CD4-positive, alpha-beta T cell treated with Interleukin-6 at 100 ng/mL for 8 hours (primary cell): ENCODE measurements at places on chromosomes 6 and 20.

DNA sequence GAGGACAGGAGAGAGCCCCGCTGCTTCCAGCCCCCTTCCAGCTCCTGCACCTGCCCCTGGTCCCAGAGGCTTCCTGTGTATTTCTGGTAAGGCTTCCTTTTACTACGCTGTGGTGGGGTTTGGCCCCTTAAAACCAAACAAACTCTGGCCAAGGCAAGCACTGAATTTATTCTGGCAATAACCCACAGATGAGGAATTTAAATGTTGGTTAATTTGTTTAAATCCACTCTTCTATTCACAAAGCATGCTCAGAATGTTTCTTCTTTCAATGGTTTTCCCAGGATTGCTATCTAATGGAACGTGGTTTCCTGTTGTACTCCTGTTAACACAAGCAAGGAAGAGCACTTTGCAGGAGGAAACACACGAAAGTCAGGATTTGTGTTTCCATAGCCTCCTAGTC, 236.5 kb upstream of the FOXQ1 start:
- no peak for DNase-seq

DNA sequence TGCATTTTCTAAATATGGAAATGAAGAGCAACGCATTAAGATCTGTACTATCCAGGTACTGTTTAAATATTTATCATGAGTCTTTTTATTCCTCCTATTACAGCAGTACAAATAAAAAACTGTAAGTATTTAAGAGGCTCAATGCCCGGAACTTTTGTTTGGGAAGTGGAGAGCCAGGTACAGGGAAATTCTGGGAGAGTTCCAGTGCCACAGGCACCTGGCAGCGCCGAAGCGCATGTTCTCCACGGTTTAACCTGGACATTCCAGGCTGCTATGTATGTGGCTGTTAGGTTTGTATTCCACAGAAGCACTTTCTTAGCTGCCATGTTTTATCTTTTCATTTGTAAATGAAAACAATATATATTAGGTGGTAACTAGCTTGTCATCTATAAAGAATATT, 81.7 kb downstream of the PREP start:
- DNase-seq = no peak

GRCh38 chr20:36093025-36093803, 61.3 kb upstream of the EPB41L1 start:
- DNase-seq = peak; percentile 7

DNA sequence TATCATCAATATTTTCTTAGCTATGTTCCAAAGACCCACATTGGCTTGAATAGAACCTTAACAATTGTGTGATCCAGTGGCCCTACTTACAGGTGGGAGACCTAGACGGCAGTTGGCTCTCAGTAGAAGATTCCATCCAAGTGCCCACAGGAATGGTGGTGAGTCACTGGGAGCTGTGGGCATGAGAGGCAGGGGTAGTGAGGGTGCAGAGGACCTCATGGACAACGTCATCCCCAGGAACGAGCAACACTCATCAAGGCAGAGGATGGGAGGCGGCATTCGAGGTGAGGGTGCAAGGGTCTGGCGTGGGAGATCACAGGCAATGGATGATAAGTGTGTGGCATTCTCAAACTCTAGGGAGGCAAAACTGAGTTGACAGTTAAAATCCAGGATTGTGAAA, 17.5 kb upstream of the SPO11 start:
- no peak for DNase-seq

- DNase-seq = no peak
These were observed 58.0 kb downstream of the BLOC1S5 start for GRCh38 chr6:8006208-8006607.

GRCh38 chr6:56223995-56224394, 23.4 kb downstream of the COL21A1 start:
- no peak for DNase-seq

GRCh38 chr6:159691133-159691962, 1.7 kb downstream of the SOD2 start:
- DNase-seq = peak; percentile 51

DNA sequence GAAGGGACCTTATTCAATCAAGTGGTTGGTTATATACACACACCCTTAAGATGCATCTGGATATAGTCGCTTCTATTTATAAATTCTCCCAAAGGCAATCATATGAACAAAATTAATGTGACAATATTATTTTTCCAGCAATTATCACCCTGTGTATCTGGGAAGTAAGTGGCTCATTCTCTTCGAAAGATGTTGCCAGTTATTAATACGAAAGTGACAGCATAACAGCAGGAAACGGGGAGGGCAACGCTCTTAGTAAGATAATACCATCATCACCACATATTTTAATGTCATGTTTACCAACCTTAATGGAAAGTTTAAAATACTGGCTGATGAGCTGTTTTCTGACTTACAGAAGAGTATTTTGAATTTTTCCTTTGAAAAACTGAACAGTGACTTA, 697.2 kb upstream of the AGPAT4 start:
- no peak for DNase-seq

DNA sequence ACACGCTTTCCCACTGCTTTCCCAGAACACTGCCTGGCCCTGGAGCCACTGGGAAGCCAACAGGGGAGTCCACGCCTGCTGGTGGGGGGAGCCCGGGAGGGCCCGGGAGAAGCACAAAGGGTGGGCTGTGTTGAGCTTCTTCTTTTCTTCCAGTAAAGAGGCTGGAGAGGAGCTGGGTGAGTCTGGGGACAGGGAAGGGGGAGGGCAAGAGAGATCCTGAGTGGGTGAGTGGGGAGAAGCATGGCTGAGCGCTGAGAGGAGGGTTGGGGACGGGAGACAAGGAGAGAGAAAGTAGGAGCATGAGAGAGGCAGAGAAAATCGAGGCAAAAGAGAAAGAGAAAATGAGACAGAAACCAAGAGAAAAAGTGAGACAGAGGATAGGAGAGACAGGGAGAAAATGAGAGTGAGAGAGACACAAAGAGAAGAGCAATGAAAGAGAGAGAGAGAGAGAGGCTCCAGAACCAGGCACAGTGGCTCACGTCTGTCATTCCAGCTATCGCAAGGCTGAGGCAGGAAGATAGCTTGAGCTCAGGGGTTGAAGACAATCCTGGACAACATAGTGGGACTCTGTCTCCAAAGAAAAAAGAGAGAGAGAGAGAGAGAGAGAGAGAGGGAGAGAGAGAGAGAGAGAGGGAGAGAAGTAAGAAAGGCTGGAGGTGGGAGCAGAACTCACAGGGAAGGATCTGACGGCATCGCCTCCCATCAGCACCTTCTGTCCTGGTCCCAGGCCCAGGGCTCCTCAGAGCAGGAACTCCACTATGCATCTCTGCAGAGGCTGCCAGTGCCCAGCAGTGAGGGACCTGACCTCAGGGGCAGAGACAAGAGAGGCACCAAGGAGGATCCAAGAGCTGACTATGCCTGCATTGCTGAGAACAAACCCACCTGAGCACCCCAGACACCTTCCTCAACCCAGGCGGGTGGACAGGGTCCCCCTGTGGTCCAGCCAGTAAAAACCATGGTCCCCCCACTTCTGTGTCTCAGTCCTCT, 2.0 kb downstream of the LST1 start:
- no peak for DNase-seq

GRCh38 chr6:109612268-109612667, 78.7 kb downstream of the AK9 start:
- no peak for DNase-seq

GRCh38 chr6:14984519-14984853, 261.4 kb upstream of the JARID2 start:
- no peak for DNase-seq

- no peak for DNase-seq
These were observed 92.1 kb downstream of the CDH26 start for GRCh38 chr20:60050193-60050947.

DNA sequence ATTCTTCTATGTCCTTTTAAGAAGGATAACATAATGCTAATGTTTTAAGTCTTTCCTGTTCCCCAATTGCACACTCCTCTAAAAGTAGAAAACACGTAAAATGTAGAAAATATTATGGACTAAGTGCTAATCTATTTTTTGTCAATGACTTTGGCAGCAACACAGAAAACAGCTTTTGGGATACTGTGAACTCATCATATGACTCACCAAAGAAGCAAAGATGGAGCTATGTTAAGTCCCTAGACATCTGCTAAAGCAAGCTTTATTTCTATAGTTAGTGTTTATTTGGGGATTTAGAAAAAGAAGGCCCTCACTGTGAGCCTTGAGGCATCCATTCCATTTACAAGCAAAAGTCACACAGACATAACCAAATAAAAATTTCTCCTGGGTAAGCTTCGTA, 23.0 kb downstream of the OPN5 start:
- DNase-seq = no peak

- no peak for DNase-seq
These were observed 530.5 kb upstream of the PTCHD4 start for GRCh38 chr6:48641544-48641943.

GRCh38 chr6:23650676-23651075, 475.3 kb upstream of the NRSN1 start:
- DNase-seq = no peak

DNA sequence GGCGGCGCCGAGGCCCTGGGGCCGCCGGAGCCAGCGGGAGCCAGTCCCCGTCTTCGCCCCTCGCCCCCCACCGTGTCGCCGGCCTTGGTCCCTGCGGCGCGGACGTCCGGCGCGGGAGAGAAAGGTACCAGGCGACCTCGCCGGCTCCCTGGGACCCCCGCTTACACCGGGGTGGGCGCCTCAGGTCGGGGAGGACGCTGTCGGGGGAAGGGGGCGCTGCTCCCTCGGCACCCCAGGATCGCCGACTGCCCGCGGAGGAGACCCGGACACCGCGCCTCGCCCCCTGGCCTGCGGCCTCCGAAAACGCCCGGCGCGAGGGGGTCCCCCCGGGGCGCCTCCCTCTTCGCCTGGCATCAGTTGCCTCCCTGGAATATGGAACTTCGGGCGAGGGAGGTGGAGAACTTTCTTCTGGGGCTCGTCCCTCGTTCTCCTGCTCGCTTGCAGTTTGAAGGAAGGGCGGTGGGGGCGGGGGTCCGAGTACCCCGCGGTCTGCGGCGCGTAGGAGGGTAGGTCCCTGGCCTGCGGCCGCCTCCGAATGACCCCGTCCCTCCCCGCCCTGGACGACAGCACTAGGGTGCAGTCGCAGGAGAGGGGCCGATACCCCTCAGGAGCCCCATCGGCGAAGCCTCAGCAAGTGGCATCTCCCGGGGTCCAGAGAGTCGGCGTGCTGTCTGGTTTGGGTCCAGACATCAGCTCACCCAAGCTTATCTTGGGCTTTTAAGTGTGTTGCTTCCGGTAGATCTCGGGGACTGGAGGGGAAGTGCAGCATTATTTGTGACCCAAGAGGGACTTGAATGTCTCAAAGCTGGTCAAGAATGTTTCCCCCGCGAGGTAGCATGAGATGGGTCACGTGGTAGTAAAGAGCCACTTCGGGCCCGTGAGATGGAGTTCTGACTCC, 549 bp downstream of the ANKRD6 start:
- peak; percentile 16 for DNase-seq

GRCh38 chr6:74073999-74074398, 378.0 kb downstream of the CD109 start:
- no peak for DNase-seq

- no peak for DNase-seq
These were observed 6.6 kb downstream of the NCOA3 start for GRCh38 chr20:47508278-47508677.

GRCh38 chr20:44089987-44090674, 96.9 kb downstream of the JPH2 start:
- DNase-seq = no peak

DNA sequence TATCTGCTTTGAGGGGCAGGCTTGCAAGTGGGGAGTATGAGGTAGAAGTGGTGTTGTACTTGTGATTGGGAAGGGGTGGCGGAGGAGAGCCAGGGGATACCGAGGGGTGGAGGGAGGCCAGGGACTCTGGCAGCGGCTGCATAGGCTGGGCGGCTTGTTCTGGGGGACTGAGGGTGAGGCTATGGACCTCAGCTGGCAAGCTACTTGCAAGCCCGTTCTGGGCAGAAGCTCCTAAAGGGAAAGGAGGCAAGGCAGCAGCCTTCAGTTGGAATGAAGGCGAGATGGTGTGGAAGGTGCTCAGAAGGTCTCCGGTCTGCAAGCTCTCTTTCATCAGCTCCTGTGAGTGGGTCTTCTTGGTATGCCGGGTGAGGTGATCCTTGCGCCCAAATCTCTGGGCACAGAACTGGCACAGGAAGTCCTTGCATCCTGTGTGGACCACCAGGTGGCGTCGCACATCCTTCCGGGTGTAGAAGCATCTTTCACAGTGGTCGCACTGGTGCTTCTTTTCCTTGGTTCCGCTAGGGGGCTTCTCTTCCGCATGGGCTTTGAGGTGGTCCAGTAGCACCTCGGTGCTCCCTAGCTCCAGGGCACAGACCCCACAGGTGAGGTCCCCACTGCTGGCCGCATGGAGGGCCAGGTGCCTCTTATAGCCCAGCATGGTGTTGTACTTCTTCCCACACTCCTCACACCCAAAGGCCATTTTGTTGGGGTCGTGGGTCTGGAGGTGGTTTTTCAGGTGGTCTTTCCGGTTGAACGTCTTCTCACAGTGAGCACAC, 66.0 kb downstream of the PLAGL1 start:
- DNase-seq = peak; percentile 36

DNA sequence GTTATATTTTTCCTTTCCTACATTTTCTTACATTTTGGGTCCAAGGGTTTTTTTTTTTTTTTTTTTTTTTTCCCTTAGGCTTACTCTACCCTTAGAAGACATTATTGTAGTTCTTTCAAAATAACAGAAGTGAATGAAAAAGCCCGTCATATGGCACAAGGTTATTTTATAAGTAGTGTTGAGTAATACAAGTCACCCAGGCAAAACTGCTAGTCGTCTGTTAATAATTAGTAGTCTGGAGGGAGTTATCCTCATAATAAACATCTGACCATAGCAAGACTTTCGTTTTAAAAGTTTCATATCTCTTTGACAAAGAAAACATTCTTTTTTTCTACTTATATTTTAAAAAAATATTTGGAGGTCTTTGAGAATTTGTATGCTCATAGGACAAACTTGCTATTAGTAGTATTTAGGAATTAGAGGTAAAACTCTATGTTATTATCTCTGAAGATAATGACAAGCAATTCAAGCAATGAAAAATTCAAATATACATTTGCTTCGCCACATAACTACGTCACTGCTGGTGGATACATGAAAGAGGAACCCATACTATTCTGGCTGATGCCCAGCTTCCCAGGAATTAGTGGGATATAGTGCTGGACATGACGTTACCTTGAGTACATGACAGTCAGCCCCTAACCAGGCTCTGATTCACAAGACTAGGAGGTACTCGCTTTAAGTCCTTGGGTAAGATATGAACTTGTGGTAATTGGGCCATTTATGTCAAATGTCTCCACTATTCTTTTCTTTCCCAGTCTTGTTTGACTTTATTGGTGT, 532.8 kb downstream of the GRIK2 start:
- no peak for DNase-seq

DNA sequence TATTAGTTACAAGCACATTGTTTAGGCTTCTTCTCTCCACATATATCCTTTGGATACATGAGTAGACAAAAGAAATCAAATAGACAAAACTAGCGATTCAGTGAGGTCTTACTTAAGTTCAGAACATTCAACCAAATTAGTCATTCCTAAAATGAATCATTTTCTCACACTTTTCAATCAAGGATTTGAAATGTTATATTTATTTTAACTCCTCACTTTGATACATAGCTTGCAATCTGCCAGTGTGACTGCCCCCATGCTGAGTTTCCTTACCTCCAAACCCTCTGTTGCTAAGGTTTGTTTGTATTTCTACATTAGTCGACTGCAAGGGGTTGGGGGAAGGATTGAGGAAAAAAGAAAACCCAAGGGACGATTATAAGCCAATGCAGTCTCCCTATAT, 3.5 kb upstream of the MOXD1 start:
- DNase-seq = no peak

GRCh38 chr20:4040283-4041179, 25.2 kb upstream of the RNF24 start:
- DNase-seq = no peak
